ENCODE measurements at places on chromosomes 6 and 20. TPM values are rescaled to one million over a fixed set of nuclear protein-coding genes. Genes with fewer than 3 reads are reported as not detected.

DNA sequence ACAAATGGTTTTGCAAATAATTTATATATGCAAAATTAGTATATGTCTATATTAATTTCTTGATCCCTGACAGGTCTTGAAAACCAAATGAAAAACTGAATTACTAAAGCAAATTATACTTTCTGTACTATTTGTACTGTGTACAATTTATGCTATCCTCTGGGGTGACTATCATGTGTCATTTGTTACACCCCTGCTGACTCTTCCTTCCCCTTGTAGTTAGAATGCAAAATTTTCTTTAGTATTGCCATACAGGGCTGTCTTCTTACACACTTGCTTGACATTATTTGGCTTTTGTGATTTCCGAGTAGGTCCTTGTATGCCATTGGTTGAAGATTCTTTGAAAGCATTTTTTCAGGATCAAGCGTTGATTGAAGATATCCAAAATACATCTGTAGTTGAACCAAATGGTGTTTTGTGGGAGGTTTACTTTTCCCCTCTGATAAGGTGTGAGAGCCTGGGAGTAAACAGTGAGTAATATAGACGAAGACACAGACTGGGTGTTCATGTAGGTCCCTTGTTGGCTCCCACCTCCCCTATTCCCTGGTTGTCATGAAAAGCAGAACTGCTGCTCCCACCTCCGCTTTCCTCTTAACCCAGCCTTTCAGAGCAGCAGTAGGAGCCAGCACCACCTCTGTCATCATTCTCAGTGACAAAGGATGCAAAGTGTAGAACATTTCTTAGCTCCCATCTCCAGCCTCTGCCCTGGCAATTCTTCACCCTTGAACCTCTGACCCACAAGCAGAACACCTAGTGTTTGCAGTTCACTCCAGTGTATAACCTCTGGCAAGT lies 29.0 kb downstream of the NCOA7 start:
- no peak overlapping the region for H3K4me3 ChIP-seq
- H3K27me3 ChIP-seq: no peaks in the 10 kb centered on the region
- H3K36me3 ChIP-seq: peaks cover 10% of the 10 kb centered on the region
- peaks cover 20% of the 10 kb centered on the region for H3K4me1 ChIP-seq
- no peak for DNase-seq

GRCh38 chr6:111080698-111081097 lies 6.6 kb upstream of the SLC16A10 start:
- H3K27ac ChIP-seq: no peak overlapping the region
- H3K36me3 ChIP-seq: no peaks in the 10 kb centered on the region
- no peaks in the 10 kb centered on the region for H3K27me3 ChIP-seq
- H3K4me3 ChIP-seq: no peak overlapping the region
- no peaks in the 10 kb centered on the region for H3K4me1 ChIP-seq
- no peak for DNase-seq

DNA sequence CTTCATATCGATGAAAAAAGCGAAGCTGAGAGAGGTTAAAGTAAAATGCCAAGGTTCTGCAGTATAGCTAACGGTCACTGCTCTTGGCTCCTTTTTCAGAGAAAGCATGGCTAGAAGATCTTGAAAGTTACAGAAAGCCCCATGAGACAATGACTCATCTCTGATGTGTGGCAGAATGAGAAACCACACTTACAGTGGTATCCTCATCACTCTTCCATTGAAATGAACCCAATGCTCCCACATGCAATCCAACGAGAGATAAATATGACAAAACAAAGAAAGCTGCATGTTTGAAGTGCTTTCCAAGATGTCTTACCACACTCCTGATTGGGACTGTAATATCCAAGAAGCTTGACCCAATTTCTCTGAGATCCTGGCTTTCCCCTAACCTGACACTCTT lies 694.9 kb downstream of the PRKN start:
- no peak for DNase-seq
- no peaks in the 10 kb centered on the region for H3K27me3 ChIP-seq
- no peak overlapping the region for H3K4me3 ChIP-seq
- no peaks in the 10 kb centered on the region for H3K36me3 ChIP-seq

- no peak overlapping the region for H3K4me3 ChIP-seq
- H3K36me3 ChIP-seq: no peaks in the 10 kb centered on the region
- H3K27ac ChIP-seq: no peak overlapping the region
- no peaks in the 10 kb centered on the region for H3K27me3 ChIP-seq
- no peaks in the 10 kb centered on the region for H3K4me1 ChIP-seq
- DNase-seq: no peak
Observed at GRCh38 chr20:15805154-15805553, 768.1 kb downstream of the KIF16B start.

- H3K27ac ChIP-seq: peak overlapping the region; percentile 81
- no peaks in the 10 kb centered on the region for H3K27me3 ChIP-seq
- H3K36me3 ChIP-seq: no peaks in the 10 kb centered on the region
- H3K4me3 ChIP-seq: peak overlapping the region; percentile 75
Observed at GRCh38 chr6:30882759-30883684, 1.3 kb upstream of the DDR1 start.

DNA sequence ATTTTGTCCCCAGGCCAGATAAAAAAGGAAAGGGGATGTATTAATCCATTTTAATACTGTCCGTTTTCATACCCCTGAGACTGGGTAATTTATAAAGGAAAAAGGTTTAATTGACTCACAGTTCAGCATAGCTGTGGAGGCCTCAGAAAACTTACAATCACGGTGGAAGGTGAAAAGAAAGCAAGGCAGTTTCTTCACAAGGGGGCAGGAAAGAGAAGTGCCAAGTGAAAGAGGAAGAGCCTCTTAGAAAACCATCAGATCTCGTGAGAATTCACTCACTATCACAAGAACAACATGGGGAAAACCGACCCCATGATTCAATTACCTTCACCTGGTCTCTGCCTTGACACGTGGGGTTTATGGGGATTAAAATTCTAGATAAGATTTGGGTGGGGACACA lies 152.5 kb downstream of the IBTK start:
- no peak overlapping the region for H3K4me3 ChIP-seq
- H3K27me3 ChIP-seq: no peaks in the 10 kb centered on the region
- no peaks in the 10 kb centered on the region for H3K36me3 ChIP-seq
- DNase-seq: no peak
- no peaks in the 10 kb centered on the region for H3K4me1 ChIP-seq

GRCh38 chr20:17614812-17615644 lies 45.2 kb downstream of the DSTN start:
- no peak overlapping the region for H3K27ac ChIP-seq
- no peaks in the 10 kb centered on the region for H3K4me1 ChIP-seq
- no peak for DNase-seq
- H3K4me3 ChIP-seq: no peak overlapping the region
- H3K27me3 ChIP-seq: no peaks in the 10 kb centered on the region

DNA sequence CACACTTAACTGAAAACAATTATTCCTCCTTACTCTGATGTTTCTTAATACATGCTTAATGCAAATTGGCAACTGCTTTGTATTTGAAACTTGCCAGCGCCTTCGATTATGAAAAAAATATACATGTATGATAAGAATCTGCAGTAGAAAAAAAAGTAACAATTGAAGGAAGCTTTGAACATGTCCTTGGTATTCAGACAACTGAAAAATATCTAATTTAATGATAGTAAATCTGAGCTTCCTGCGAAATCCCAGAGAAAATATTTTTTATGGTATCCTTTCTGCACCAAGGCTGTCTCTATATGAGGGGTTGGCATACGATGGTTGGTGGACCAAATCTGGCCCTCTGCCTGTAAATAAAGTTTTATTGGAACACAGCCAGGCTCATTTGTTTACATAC lies 186.2 kb downstream of the HDGFL1 start:
- H3K36me3 ChIP-seq: no peaks in the 10 kb centered on the region
- H3K27me3 ChIP-seq: no peaks in the 10 kb centered on the region
- no peak overlapping the region for H3K4me3 ChIP-seq
- no peaks in the 10 kb centered on the region for H3K4me1 ChIP-seq
- no peak for DNase-seq

DNA sequence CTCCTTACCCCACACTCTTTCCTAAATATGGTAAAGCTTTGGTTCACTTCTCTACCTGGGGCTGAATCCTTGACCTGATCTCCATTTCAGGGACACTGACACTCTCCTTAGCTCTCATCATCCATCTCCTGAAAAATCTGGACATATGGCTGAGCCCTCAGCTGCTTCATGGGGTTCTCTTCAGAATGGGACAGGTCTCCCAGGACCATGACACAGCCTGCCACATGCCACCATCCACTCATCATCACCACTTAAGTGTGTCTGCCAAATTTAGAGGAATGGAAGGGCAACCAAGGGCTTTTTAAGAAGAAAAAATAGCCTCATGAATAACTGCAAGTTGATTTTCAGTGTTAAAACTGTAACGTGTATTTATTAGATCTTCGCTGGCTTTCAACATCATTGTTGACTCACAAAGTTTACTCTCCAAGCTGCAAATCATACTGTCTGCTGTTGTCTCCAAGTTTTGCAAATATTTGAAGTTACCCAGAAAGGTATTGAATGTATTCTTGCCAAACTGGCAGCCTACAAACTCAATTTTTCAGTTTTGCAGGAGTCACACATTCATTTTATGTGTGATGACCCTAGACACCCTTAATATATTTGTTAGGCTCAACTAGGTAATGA lies 41.1 kb downstream of the HS3ST5 start:
- no peak for DNase-seq
- no peak overlapping the region for H3K4me3 ChIP-seq
- H3K27me3 ChIP-seq: no peaks in the 10 kb centered on the region
- H3K4me1 ChIP-seq: no peaks in the 10 kb centered on the region

- no peak for DNase-seq
- H3K4me1 ChIP-seq: no peaks in the 10 kb centered on the region
- no peaks in the 10 kb centered on the region for H3K27me3 ChIP-seq
- H3K27ac ChIP-seq: no peak overlapping the region
- H3K36me3 ChIP-seq: no peaks in the 10 kb centered on the region
Observed at GRCh38 chr20:17097603-17098002, 129.2 kb upstream of the PCSK2 start.

DNA sequence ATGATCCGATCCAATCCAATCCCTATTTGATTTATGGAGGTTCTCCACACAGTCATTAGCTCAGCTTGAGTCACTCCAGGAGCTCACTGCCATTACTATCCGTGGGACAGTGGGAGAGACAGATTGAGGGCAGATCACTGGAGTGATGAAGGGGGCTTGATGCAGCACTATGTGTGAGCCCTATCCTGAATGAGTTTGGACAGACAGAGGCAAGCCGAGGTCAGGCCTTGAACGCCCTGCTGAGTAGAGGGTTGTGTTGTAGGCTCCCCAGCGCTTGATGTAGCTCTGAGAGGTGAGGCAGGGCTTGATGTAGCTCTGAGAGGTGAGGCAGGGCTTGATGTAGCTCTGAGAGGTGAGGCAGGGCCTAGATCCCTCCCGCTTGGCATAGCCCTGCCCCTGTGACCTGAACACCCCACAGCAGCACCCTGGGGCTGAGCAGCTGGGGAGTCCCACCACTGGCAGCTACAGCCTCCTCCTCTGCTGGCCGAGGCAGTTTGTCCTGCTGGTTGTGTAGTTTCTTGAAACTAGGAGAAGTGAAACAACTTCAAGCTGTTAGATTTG lies 58.7 kb downstream of the ZFAND3 start:
- no peaks in the 10 kb centered on the region for H3K27me3 ChIP-seq
- H3K27ac ChIP-seq: no peak overlapping the region
- no peak for DNase-seq
- no peak overlapping the region for H3K4me3 ChIP-seq

DNA sequence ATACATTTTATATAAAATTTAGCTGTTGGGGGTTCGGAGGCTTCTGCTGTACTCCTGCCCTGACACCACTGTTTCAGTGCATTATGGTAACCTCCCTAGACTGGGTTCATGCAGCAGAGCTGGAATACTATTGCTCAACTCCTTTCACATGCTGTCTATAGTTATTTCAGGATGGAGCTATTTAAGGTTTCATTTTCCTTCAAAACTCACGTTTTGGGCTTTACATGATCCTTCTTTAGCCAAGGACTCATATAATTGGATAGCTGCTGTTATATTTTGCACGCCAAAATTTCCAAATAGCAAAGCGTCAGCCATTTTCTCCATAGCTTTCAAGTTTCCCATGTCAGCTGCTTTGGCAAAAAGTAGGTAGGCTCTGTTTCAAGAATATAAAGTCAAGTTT lies 76.8 kb downstream of the SEL1L2 start:
- no peak overlapping the region for H3K27ac ChIP-seq
- H3K27me3 ChIP-seq: no peaks in the 10 kb centered on the region
- DNase-seq: no peak

GRCh38 chr6:106685833-106686232 lies 56.5 kb downstream of the QRSL1 start:
- H3K27me3 ChIP-seq: no peaks in the 10 kb centered on the region
- H3K36me3 ChIP-seq: no peaks in the 10 kb centered on the region
- no peak overlapping the region for H3K4me3 ChIP-seq
- H3K4me1 ChIP-seq: no peaks in the 10 kb centered on the region

- peaks cover 14% of the 10 kb centered on the region for H3K4me1 ChIP-seq
- no peaks in the 10 kb centered on the region for H3K27me3 ChIP-seq
- DNase-seq: no peak
- H3K4me3 ChIP-seq: no peak overlapping the region
Observed at GRCh38 chr6:15152700-15153099, 93.2 kb upstream of the JARID2 start.

GRCh38 chr6:145475794-145476396 lies 259.4 kb downstream of the EPM2A start:
- no peaks in the 10 kb centered on the region for H3K36me3 ChIP-seq
- no peaks in the 10 kb centered on the region for H3K27me3 ChIP-seq
- no peak for DNase-seq
- no peak overlapping the region for H3K4me3 ChIP-seq
- H3K4me1 ChIP-seq: no peaks in the 10 kb centered on the region

DNA sequence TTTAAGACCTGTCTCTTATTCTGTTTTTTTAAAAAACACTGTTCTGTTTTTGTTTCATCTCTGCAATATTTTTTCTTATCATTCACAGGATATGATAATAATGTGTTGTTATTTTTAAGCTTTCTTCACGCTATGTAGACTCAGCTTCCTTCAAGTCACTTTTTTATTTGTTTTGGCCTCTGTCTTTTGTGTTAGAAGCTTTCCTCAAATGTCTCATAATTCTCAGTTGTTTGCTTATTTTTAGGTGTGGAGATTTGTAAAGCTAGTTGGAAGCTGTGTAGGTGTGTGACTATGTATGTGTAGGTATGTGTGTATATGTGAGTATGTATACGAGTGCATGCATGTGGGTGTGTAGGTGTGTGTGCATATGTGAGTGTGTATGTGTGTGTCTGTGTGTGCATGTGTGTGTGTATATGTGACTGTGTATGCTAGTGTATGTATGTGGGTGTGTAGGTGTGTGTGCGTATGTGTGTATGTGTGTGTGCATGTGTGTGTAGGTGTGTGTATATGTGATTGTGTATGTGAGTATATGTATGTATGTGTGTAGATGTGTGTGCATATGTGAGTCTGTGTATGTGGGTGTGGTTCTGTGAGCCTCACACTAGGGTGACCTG lies 16.3 kb upstream of the VEGFA start:
- no peak for DNase-seq
- H3K4me1 ChIP-seq: peaks cover 10% of the 10 kb centered on the region
- H3K36me3 ChIP-seq: no peaks in the 10 kb centered on the region
- H3K27ac ChIP-seq: no peak overlapping the region
- H3K27me3 ChIP-seq: no peaks in the 10 kb centered on the region

GRCh38 chr6:115969207-115969929 lies 91.3 kb downstream of the FRK start:
- no peak overlapping the region for H3K4me3 ChIP-seq
- H3K27me3 ChIP-seq: no peaks in the 10 kb centered on the region
- H3K4me1 ChIP-seq: no peaks in the 10 kb centered on the region
- no peaks in the 10 kb centered on the region for H3K36me3 ChIP-seq

GRCh38 chr20:61204206-61204605 lies 47.9 kb upstream of the CDH4 start:
- H3K36me3 ChIP-seq: no peaks in the 10 kb centered on the region
- no peak overlapping the region for H3K4me3 ChIP-seq
- H3K4me1 ChIP-seq: no peaks in the 10 kb centered on the region

TNNC2 gene
- total RNA-seq: not detected

TPX2 gene
- total RNA-seq: 104 TPM

FAM50B gene
- 10.0 TPM for total RNA-seq

PMEPA1 gene
- 0.10 TPM for total RNA-seq
